Hematopoietic multipotent progenitor cell treated with erythropoietin and hydrocortisone succinate and interleukin-3 and kit ligand, for 8 days (in vitro differentiated cells): ENCODE measurements at places on chromosomes 4 and X.

- DNase-seq, result no peak
Measured at GRCh38 chr4:119683518-119683917, 54.9 kb upstream of the PDE5A start.

- DNase-seq, result no peak
Measured at GRCh38 chr4:158313566-158313965, 103.3 kb downstream of the TMEM144 start.

GRCh38 chr4:108902769-108903168, 139.9 kb upstream of the ETNPPL start:
- DNase-seq, result no peak

DNA sequence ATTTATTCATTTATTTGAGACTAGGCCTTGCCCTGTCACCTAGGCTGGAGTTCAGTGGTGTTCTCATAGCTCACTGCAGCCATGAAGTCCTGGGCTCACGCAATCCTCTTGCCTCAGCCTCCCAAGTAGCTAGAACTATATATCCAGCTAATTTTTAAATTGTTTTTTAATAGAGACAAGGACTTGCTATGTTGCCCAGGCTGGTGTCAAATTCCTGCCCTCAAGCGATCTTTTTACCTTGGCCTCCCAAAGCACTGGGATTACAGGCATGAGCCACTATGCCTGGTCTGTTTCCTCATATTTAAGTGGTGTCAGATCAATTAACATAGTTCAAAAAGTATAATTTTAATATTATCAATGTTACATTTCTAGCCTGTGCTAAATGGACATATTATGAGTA, 68.5 kb downstream of the AFF1 start:
- no peak for DNase-seq

GRCh38 chr4:73676861-73677323, 56.7 kb upstream of the RASSF6 start:
- DNase-seq, result no peak

DNA sequence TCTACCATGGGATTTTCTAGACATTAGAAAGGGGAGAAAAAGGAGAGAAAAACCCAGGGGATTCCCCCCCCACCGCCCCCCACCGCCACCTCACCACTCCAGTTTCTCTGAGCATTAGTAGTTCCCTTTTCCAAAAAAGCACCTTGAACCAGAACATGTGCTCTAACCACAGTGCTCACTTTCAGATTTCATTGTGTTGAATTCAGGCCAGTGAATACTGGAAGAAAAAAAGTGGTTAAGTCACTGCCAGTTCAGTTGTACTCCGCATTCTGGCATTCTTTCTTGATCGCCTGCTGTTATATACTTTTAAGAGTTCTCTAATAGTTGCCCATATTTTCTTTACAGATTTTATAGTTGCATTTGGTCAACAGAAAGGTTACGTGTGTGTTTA, 40.9 kb downstream of the JADE3 start:
- no peak for DNase-seq

GRCh38 chrX:58025979-58026378, 115.7 kb upstream of the ZXDA start:
- DNase-seq, result peak; percentile 39

DNA sequence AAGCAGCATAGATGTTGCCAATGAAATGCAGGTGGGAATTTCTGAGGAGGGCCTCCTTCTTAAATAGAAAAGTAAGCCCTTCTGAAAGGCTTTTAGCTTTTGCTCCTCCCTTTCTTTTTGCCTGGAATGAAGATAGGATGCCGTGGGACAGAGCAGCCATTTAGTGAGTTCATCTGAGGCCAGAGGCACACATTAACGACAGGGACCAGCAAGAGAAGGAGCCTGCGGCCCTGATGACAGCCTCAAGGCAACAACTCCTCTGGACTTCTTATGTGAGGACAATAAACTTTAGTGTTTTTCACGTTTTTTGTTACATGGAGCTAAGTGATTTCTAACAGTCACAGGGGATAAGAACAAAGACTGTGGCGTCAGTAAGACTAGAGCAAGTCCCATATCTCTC, 1.1 kb upstream of the BDH2 start:
- no peak for DNase-seq

- peak; percentile 67 for DNase-seq
Measured at GRCh38 chrX:154051201-154051810, 31.6 kb upstream of the IRAK1 start.

DNA sequence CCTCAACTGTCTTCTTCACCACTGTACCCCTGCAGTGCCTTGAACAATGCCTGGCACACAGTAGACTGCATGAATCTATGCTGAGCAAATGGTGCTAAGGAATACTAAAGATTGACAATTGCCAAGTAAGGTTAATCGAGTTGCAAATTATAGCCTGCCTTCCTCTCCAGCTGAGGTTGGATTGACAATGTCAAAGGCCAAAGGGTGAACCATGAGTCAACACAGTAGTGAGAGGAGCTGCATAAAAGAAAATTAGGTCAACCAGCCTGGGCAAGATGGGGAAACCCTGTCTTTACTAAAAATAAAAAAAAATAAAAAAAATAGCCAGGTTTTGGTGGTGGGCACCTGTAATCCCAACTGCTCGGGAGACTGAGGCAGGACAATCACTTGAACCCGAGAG, 97.1 kb upstream of the BMPR1B start:
- DNase-seq, result no peak

DNA sequence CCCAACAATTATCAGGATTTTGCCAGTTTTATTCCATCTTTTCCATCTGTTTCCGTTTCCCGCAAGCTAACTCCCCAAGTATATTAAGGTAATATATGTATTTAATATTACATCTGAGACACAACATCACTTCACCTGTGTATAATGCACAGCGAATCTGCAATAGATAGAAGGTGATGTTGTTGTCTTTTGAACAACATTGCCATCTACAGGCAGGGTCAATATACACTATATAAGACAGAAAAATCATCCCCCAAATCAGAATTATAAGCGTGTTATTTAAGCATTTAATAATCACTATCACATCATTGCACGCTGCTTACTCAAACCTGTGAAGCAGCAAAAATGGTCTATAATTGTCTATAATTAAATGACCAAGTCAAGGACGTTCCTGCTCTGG, 1115.5 kb downstream of the NLGN4X start:
- peak; percentile 57 for DNase-seq
